HAP-1 (cell line): ENCODE measurements at places on chromosomes 2 and 18.
A peak's percentile ranks its signal among the peaks of the same experiment; 100 is the strongest.

GRCh38 chr2:70094171-70094977 lies 7.1 kb downstream of the PCBP1 start:
- no peak for DNase-seq

DNA sequence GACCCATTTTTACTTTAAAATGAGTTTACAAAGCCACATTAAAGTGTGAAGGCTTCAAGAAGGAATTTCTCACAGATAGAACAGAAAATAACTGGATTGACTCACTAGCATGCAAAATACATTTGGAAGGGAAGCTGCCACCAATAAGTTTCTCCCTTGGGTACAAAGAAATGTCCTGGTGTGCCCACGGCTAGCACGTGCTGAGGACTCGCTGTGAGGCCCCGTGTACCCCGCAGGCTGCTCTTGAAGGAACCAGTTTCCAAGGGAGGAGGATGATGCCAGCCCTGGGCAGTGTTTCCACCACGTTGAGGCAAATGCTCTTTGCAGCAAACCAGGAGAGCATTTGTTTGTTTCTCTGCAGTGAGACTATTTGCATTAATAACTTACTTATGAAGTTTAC lies 207.3 kb downstream of the SH3RF3 start:
- no peak for DNase-seq

- no peak for DNase-seq
These were observed 119.0 kb upstream of the TMEFF2 start for GRCh38 chr2:192313773-192314172.

- DNase-seq = no peak
These were observed 545.9 kb upstream of the GCFC2 start for GRCh38 chr2:76256458-76257088.

GRCh38 chr2:53366543-53366942 lies 401.1 kb upstream of the CHAC2 start:
- DNase-seq = no peak

GRCh38 chr2:85132834-85133637 lies at the start of gene TCF7L1:
Gene TCF7L1, plus strand, starts transcription at chr2:85133392. Its CDS starts 293 bp downstream, at chr2:85133685.
- peak; percentile 94 for DNase-seq

- no peak for DNase-seq
These were observed 484.2 kb downstream of the DLGAP1 start for GRCh38 chr18:3970929-3971328.

GRCh38 chr2:74384051-74384450 lies 3.9 kb upstream of the DCTN1 start:
- DNase-seq = no peak

DNA sequence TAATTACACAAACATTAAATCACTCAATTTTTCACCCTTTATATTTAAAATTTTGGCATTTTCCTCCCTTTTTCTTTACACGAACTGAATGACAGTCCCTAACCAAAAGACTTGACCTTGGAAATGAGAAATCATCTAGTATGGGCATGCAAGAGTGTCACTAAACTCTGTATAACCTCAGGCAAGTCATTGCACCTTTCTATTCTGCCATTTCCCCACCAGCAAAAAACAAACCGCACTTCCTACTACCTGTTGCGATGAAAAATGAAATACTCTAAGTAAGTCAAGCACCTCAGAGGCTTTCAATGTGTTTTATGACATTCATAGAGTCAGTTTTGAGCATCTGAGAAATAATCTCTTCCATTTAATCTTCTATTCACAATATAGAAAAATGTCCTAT lies 44.1 kb downstream of the ANKRD44 start:
- no peak for DNase-seq

- no peak for DNase-seq
These were observed 19.2 kb downstream of the RNMT start for GRCh38 chr18:13745696-13746095.

- DNase-seq = no peak
These were observed 382.3 kb upstream of the NT5C1B start for GRCh38 chr2:18971628-18972027.

GRCh38 chr18:46276748-46277147 lies 172.6 kb downstream of the HAUS1 start:
- no peak for DNase-seq

DNA sequence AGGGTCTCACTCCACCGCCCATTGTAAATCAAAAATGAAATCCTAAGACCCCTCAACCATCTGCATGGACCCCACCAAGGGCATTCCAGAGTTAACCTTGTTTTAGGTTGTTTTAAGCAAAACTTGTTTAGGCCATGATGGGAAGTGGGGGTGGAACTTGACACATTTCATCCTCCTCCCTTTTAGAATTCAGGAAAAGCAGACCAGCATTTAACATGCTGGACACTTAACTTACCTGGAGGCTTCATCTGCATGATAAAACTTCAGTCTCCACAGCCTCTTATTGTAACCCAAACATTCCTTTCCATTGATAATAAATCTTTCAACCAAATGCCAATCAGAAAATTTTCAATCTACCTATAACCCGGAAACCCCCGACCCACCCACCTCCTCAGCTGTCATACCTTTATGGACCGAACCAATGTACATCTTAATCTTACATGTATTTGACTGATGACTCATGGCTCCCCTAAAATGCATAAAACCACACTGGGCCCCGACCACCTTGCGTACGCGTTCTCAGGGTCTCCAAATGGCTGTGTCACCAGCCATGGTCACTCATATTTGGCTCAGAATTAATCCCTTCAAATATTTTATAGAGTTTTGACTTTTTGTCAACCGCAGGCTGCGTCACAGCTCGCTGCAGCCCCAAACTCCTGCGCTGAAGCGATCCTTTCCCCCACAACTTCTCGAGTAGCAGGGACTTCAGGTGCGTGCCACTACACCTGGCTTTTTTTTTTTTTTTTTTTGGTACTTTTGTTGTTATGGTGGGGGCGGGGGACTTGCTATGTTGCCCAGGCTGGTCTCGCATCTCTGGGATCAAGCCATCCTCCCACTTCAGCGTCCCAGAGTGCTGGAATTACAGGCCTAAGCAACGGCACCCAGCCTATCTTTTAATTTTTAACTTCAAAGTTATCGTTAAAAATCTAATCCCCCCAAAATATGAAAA lies 917 bp downstream of the MPPE1 start:
- no peak for DNase-seq

DNA sequence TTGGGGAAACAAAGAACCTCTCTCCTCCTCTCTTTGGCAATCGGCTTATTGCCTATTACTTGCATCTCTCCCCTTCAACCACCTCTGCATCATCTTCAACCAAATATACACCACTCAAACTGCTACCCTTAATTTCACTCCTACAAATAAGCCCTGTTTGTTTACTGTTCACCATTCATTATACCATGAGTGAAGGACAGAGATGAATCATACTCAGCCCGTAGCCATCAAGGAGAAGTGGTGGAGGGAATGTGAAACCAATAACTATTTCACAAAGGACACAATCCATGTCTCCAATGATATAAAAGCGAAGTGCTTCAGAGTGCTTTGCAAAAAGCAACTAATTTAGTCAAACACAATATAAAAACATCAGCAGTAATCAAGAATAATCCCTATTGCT lies 76.8 kb downstream of the CACNB4 start:
- DNase-seq = no peak

DNA sequence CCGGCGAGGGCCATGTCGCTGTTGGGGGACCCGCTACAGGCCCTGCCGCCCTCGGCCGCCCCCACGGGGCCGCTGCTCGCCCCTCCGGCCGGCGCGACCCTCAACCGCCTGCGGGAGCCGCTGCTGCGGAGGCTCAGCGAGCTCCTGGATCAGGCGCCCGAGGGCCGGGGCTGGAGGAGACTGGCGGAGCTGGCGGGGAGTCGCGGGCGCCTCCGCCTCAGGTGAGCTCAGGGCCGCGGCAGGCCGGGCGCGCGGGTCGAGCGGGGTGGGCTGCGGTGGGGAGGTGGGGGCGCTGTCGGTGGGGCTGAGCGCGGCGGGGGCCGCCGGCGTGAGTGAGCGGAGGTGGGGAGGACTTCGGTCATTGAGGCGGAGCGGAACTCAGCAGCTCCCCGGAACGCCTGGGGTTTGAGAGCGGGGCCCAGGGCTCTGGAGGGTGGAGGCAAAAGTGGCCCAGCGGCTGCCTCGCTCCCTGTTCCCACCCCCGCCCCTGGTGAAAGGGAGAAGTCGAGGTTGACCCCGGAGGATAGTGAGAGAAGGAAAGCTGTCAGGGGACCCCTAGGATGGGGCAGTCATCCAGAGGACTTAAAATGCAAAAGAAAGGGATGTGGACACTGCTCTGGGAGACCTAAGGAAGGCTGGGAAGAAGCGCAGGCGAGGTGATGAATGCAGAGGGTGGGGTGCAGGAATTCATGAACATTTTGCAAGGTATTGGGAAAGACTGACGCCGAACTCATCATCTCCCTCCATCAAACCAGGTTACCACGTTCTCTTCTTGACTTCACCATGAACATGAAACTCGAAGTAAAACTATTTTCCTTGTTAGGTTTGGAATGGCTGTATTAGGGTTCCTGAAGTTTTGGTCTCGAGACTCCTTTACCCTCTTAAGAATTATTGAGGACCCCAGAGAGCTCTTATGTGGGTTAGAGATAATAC lies 633 bp downstream of the MALT1 start:
- peak; percentile 62 for DNase-seq

DNA sequence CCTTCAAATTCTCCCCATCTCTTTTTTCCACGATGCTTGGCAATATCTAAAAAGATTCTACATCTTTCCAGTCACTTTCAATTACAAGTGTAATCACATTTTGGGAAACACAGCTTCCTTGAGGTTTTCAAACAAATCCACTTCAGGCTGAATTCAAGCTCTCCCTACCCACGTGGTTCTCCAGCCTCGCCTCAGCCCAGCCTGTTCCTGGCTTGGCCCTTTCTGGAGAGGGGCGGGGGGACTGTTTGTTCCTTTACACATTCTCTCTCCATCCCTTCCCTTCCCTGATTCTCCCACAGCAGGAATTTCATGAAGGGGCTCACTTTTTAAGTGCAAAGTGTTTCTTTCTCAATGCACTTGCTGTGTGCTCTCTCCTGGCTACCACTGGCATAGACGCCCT lies 226.3 kb upstream of the SOX11 start:
- DNase-seq = no peak

GRCh38 chr18:58429442-58429841 lies 199.4 kb downstream of the ALPK2 start:
- DNase-seq = no peak

- no peak for DNase-seq
These were observed 47.0 kb upstream of the SH3BP4 start for GRCh38 chr2:234904785-234905184.

DNA sequence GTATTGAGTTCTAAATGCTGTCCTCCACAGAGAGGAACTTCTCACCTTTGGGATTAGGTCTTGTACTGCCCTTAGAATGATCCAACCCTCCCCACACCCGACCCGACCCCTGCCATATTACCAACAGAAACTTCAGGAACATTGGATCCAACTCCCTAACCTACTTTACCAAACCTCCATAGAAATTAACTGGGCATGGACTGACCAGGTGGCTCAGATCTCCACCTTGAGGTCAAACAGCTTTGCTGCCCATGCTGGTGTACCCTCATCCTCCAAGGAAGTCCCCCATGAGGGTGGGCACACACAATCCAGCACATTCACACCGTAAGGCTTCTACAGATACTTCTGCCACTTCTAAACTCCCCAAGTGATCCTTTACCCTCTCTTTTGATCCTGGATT lies 21.5 kb downstream of the NFE2L2 start:
- no peak for DNase-seq

GRCh38 chr18:39772155-39772919 lies 2182.7 kb upstream of the PIK3C3 start:
- DNase-seq = no peak

DNA sequence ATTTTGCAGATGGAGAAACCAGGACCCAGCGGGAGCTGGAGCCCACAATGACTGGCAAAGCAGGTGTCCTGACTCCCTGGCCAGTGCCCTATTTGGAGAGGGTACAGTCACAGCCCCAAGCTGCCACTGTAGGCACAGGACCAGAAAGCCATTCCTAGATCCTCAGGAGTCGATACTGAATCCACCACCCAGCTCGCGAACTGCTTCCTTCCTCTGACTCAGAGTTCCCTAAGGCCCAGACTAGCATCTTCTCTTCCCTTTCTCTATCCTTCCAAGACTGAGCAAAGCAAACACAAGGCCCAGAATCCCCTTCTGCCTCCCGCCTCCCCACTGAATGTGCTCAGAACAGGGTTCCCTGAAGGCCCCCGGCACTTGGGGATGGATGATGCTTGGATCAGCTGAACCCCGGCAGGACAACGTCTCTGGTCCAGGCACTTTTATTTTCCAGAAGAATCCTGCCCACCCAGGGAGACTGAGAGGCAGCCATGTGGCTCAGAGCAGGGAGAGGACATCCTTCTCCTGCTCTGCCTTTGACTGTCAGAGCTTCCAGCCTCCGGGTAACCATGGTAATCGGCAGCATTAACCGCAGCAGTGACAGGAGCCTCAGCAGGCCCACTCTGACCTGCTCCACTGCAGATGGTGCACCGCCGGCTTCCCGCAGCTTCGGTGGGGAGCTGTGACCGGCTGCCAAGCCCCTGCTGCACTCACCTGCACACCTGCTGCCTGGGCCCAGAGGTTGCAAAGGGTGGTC lies 34.8 kb upstream of the KLHL29 start:
- DNase-seq = no peak

GRCh38 chr18:59621027-59621426 lies 76.2 kb downstream of the CCBE1 start:
- no peak for DNase-seq

DNA sequence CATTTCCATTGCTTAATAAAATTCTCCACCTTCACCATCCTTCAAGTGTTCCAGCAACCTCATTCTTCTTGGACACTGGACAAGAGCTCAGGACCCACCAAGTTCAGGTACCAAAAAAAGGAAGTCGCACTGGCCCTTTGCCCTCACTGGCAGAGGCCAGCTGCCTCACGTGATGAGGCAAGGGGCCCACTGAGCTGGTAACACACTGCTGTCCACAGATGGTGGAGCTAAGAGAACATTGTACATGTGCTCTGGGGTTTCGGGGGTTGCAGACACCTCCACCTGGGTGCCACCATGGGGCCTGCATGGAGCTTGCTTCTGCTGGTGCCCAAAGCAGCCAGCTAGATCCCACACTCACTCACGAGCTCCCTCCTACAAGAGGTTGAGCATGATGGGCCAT lies 71.3 kb downstream of the SCG2 start:
- DNase-seq = no peak

DNA sequence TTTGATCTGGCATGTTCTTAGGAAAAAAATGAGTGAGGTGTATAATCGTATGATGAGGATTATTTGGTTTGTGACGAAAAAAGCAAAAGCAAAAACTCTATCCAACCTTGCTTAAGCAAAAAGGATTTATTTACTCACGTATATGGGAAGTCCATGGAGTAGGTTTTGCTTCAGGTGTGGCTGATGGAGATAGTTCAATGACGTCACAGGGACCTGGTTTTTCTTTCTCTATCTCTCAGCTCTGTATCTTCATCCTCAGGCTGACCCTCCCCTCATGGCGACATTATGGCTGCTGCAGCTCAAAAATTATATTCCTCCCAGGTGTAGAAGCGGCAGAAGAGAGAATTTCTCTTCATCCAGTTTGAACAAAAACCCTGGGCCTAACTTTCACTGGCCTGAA lies 8.9 kb downstream of the TMSB10 start:
- DNase-seq = no peak
